Natural killer cell (primary cell): ENCODE measurements at places on chromosomes 5 and 9. TPM values are rescaled to one million over a fixed set of nuclear protein-coding genes. Genes with fewer than 3 reads are reported as not detected.

The ARHGEF28 gene
- total RNA-seq = 2.3 TPM

The DMRT3 gene
- total RNA-seq = not detected

GRCh38 chr5:8234179-8234770, 365.3 kb downstream of the MTRR start:
- DNase-seq = no peak

GRCh38 chr5:94849821-94850736, 231.6 kb downstream of the SLF1 start:
- DNase-seq = no peak

- no peak for DNase-seq
Observed at GRCh38 chr9:108698231-108698630, 157.6 kb downstream of the ACTL7B start.

DNA sequence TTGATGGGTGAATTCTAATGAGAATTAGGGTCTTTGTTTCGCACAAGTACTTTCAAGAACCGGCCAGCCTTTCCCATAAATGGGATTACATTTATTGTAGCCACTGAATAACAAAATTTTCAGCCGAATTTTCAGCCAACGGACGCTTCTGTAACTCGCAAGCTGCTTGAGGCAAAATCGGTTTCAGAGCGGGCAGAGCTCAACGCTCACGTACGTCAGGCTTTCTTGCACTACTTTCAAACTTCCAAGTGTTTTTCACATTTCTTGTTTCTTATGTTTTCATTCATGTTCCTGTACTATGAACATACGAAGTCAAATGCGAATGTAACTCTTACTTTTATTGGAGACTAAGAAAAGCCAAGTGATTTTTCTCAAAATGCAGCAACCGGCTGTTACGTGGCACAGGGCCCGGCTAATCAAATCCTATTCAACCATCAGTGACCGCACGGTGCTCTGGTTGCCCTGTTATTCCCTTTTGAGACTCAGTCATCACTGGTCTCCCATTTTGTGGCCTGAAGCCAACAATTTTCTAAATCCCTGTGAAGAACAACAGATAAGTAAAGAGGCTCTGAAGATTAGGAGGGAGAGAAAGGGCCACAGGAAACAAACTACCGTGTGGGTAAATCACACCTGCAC, 68.5 kb downstream of the SLC28A3 start:
- no peak for DNase-seq
